ENCODE measurements at places on chromosomes 13 and 19. TPM values are rescaled to one million over a fixed set of nuclear protein-coding genes. Genes with fewer than 3 reads are reported as not detected.

Gene FCAR
- total RNA-seq = 14.2 TPM

Gene C19orf67
- total RNA-seq = not detected

Gene ZNF563
- total RNA-seq = 5.3 TPM

Gene NFIX
- total RNA-seq = 48.9 TPM

Gene GJB2
- 2.3 TPM for total RNA-seq

Data from metanephros (tissue), 2 donors.